WTC11 (cell line): ENCODE measurements at places on chromosomes 1 and 21. TPM values are rescaled to one million over a fixed set of nuclear protein-coding genes. Genes with fewer than 3 reads are reported as not detected.
A peak's percentile ranks its signal among the peaks of the same experiment; 100 is the strongest.

- no peak for DNase-seq
Measured at GRCh38 chr1:13819642-13820041, 119.7 kb downstream of the PRDM2 start.

- DNase-seq, result peak; percentile 16
Measured at GRCh38 chr21:38696579-38696978, 109.2 kb upstream of the ETS2 start.

GRCh38 chr1:24080131-24080530 is 31.8 kb downstream of the MYOM3 start:
- DNase-seq, result no peak

- DNase-seq, result no peak
Measured at GRCh38 chr1:221897321-221897721, 155.4 kb upstream of the DUSP10 start.

GRCh38 chr1:116923421-116923820 is 13.7 kb downstream of the PTGFRN start:
- no peak for DNase-seq

- no peak for DNase-seq
Measured at GRCh38 chr1:7509598-7509997, 261.5 kb upstream of the VAMP3 start.

GRCh38 chr1:19840228-19840627 is 25.1 kb upstream of the RNF186 start:
- DNase-seq, result no peak

DNA sequence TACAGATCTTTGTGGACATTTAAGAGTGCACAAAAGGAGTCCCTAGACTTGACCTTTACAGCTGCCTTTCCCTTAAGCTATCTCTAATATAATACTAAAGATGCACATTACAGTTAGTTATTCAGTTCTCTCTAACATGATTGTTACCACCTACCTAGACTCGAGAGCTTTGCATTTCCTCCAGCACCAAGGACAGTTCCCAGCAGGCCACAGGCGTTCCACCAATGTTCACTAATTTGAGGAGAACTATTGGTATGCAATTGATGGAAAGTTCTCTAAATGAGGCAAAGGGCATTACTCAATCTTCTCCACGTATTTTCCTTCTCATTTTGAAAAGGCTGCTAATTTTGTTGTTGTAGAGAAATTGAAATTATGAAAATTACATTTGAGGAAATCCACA is 5.4 kb upstream of the NTNG1 start:
- peak; percentile 68 for DNase-seq

The CD84 gene
- 0.02 to 0.30 TPM (median 0.17 TPM) in 3 replicates for total RNA-seq

The ZNF648 gene
- 0.17 to 0.46 TPM (median 0.27 TPM) in 3 replicates for total RNA-seq

The AK5 gene
- total RNA-seq, result 2.7 to 4.6 TPM (median 3.0 TPM) in 3 replicates

The OR1C1 gene
- total RNA-seq, result not detected in 3 replicates

The COL6A1 gene
- total RNA-seq, result 221 to 245 TPM (median 240 TPM) in 3 replicates

The CFAP45 gene
- total RNA-seq, result 0.27 to 0.48 TPM (median 0.48 TPM) in 3 replicates

The UBL4B gene
- 0.11 TPM in 1 of 3 replicates, not detected in the others for total RNA-seq

The HES3 gene
- 74.7 to 78.7 TPM (median 78.3 TPM) in 3 replicates for total RNA-seq

The SSX2IP gene
- 17.5 to 21.7 TPM (median 20.8 TPM) in 3 replicates for total RNA-seq

The PADI2 gene
- total RNA-seq, result 3.8 to 5.1 TPM (median 4.4 TPM) in 3 replicates
